ENCODE measurements at places on chromosomes 11 and 22. TPM values are rescaled to one million over a fixed set of nuclear protein-coding genes. Genes with fewer than 3 reads are reported as not detected.

APOA4 gene
- not detected for total RNA-seq

STK33 gene
- total RNA-seq: 36.5 TPM

CD44 gene
- total RNA-seq: 556 TPM

RAG2 gene
- total RNA-seq: not detected

PHRF1 gene
- total RNA-seq: 39.3 TPM

ACER3 gene
- total RNA-seq: 37.0 TPM

EHF gene
- 144 TPM for total RNA-seq

HPX gene
- total RNA-seq: 3.5 TPM

RTN4R gene
- 7.8 TPM for total RNA-seq

OSBPL5 gene
- 51.5 TPM for total RNA-seq

UBQLNL gene
- 0.74 TPM for total RNA-seq

EFCAB6 gene
- total RNA-seq: 15.4 TPM

KRTAP5-10 gene
- not detected for total RNA-seq

ST14 gene
- 24.3 TPM for total RNA-seq

POLD3 gene
- 21.1 TPM for total RNA-seq

CDON gene
- total RNA-seq: 25.6 TPM

TP53I11 gene
- total RNA-seq: 134 TPM

C11orf86 gene
- not detected for total RNA-seq

RCOR2 gene
- total RNA-seq: 1.6 TPM

MOGAT2 gene
- 0.09 TPM for total RNA-seq

VWA5A gene
- total RNA-seq: 35.8 TPM

All from lung (tissue), 17 donors.